GM12878 (cell line): ENCODE measurements at places on chromosomes 5 and 9. TPM values are rescaled to one million over a fixed set of nuclear protein-coding genes. Genes with fewer than 3 reads are reported as not detected.

The PHF19 gene
- 97.3 and 97.9 TPM in 2 replicates for polyA plus RNA-seq

The RNF208 gene
- 0.61 and 1.2 TPM in 2 replicates for polyA plus RNA-seq

The FOXD4 gene
- polyA plus RNA-seq = 0.13 and 0.15 TPM in 2 replicates

The HK3 gene
- not detected in 2 replicates for polyA plus RNA-seq

The UGT3A1 gene
- polyA plus RNA-seq = not detected in 2 replicates

The GABRA1 gene
- not detected in 2 replicates for polyA plus RNA-seq
